ENCODE measurements at places on chromosomes 13 and 19.

GRCh38 chr19:35399948-35400772 is 29.3 kb downstream of the GPR42 start:
- no peak for DNase-seq

DNA sequence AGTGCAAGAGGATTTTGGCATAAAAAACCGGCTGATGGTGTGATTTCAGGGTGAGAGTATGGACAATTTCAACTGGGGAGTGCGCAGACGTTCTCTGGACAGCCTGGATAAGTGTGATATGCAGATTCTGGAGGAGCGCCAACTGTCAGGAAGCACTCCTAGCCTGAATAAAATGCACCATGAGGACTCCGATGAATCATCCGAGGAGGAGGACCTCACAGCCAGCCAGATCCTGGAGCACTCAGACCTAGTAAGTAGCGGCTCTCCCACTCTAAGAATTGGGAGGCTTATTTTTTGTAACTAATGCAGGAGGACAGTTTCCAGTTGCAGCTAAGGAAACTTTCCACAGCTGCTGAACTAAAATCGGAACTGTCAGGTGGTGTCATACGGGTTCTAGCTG is 53.6 kb downstream of the ZAR1L start:
- DNase-seq = no peak

- peak; percentile 43 for DNase-seq
Observed at GRCh38 chr13:30186634-30187415, 120.5 kb downstream of the KATNAL1 start.

GRCh38 chr19:31214997-31215396 is 134.2 kb downstream of the TSHZ3 start:
- no peak for DNase-seq

DNA sequence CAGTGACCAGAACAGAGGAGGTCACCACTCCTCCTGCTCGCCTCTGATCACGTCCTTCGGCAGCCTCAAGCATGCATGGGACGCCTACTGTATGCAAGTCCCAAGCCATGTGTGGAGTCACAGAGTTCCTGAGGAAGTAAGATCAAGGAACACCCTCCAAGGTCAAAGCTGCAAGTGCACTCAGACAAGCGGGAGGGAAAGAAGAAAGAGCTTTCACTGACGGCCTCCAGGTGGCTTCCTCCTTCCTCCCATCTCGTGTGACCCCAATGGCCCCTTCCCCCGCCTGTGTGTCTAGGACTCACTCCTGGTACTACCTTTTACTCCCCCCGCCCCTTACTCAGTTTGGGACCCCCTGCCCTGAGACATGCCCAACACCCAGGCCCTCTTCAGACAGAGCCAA is 6.1 kb downstream of the HAUS8 start:
- DNase-seq = no peak

DNA sequence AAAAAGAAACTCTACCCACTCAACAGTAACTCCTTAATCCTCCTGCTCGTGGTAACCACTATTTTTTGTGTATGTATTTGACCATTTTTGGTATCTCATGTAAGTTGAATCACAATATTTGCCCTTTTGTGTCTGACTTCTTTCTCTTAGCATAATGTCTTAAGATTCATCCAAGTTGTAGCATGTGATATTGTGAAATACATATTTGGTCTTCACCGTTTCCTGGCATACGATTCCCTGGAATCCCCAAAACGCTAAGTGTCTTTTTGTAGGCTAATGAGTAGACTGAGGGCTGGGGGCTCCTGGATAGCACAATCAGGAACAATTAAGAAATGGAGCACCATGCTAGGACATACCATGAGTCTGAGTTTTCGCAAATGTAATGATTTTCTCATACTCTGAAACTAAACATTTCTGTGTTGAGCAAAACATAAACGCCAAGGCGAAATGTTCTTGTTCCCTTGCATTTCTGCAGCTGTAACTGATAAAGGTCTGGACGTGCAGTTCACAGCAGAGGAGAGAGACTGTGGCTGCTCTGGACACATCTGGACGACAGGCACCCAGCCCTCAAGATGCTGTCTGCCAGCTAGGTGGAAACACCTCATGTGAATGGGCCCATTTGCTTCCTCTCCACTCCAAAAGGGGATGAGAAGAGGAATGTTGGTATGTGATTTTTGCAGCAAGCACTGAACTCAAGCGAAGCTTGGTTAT is 38.4 kb downstream of the BRD4 start:
- no peak for DNase-seq

- DNase-seq = peak; percentile 39
Observed at GRCh38 chr19:3821857-3822364, 35.7 kb upstream of the MATK start.

DNA sequence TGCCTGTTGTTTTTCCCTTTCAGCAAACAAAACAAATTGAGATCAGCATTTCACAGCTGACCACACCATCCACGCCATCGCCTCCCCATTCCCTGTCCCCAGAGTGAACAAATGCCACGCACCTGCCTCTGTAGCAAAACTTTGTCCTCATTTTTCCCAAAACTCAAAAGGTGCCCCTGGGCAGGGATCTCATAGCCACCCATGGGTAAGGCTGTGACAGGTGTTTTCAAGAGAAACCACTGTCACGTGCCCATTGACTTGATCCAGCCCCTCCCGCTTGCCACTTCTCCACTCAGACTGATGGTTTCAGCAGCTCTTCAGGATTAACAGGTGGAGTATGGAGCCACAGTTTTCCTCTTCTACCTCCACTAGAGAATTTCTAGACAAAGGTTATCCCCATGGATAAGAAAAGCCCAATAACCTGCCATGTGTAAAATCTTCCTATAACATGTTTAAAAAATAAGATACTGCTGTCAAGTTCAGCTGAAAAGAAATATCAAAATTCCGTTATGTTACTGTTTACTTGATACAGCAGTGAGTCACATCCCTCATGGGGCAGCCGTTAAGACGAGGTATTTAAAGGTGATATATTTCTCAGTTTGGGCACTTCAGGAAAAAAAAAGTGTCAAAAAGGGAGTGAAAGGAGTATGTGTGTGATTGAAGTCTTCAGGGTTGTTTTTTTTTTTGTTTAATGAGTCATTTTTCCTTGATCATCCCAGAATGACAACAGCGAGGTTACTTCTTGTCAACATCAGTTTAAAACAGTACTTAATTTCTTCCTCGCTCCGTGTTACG is 63.5 kb upstream of the GPR183 start:
- no peak for DNase-seq

DNA sequence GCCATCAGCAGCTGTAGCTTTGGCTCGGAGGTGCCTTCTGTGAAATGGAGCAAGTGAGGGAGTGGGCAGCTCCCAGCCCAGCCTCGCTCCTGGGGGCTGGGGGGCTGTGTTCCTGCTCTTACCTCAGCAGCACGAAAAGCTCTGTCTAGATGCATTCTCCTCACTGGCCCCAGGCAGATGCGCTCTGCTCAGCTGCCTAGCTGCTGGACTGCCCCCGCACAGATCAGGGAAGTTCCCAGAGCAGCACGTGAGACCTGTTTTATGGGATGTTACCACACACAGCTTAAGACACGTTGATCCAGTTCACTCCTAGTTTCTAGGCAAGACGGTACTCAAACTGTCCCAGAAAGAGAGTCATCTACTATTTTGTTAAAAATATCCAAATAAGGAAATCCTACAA is 13.6 kb downstream of the LCP1 start:
- DNase-seq = no peak

DNA sequence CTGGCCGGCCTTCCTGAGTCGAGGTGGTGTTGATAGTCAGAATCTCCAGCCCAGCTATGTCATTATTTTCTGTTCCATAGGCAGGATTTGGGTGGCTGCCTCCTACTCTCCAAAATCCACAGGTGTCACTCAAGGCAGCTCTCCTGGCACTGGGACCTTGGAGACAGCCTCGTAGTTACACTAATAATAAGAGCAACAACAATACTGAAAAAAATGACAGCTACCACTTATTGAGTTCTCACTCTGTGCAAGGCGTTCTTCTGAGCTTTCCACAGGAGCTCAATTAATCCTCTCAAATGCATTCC is 12.2 kb upstream of the KLK12 start:
- no peak for DNase-seq

DNA sequence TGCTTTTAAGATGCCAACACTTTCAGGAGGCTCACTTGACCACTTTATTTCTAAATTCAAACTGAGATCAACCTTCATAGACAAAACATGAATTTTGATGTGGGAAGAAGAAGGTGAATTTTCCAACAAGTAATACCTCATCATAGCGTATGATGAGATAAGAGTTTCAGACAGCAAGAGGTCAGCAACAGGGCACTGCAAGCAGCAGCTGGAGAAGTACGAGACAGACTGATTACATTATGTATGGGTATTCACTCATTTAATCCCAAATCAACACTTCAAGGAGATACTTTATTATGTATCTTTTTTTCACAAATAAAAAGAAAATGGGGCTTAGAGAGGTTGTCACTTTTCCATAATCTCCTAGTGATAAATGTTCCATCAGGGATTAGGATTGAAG is 389.8 kb downstream of the TBC1D4 start:
- DNase-seq = no peak

GRCh38 chr13:74187564-74187963 is 53.4 kb upstream of the KLF12 start:
- no peak for DNase-seq

- no peak for DNase-seq
Observed at GRCh38 chr13:23870356-23871140, 18.7 kb downstream of the MIPEP start.

- DNase-seq = no peak
Observed at GRCh38 chr19:44588771-44589112, 24.6 kb upstream of the IGSF23 start.

DNA sequence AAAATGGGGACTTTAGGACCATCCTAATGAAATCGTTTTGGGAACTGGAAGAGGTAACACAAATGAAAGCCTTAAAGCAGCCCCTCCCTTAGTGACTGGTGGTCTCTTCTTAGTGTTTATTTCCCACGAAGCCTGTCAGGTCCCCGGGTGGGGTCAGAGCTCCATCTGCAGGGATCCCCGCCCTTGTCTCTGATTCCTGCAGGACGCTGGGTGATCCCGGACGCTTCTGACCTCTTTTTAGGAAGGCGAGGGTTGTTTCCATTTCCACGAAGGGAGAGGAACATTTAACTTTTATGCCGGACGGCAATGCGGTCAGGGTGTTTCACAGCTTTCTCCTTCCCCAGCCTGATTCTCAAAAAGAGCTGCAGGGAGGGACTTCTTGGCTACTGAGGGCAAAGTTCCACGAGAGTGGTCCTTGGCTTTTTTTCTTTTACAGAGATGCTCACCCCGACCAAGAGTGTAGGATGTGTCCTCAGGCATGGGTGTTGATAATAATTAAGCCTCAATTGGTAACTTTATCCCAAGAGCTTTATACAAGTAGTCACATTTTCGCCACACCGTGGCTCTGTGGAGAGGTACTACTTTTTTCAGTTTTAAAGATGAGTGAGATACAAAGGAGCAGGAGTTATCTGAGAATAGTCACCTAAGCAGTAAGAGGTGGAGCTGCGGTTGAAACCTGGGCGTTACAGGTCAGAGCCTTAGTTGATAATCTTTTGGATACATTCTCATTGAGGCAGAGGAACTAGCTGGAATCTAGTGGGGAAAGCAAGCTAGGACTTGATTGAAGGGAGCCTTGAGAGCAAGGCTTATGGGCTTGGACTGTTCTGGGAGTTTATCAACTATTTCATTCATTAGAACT is 813 bp downstream of the ZNF284 start:
- DNase-seq = no peak

DNA sequence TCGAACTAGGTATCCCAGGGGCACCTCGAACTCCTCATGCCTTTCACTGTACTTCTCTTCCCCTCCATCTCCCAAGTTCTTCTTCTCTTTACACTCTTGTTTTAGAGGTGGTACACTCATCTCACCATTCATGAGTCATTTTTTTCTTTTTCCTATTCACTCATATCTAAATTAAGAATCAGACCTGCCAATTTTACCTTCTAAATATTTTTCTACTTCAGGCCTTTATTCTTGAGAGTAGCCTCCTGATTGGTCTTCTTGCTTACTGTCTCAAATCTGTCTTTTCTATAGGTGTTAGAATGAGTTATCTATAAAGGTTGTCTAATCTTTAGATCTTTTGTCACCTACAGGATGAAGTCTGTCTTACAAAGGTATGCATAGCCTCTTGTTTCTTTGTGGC is 20.7 kb downstream of the TDRD3 start:
- DNase-seq = no peak

Measured in NCI-H510A (cell line).